Substantia nigra (tissue), 51 donors: ENCODE measurements at places on chromosomes 4 and X.
A peak's percentile ranks its signal among the peaks of the same experiment; 100 is the strongest.

DNA sequence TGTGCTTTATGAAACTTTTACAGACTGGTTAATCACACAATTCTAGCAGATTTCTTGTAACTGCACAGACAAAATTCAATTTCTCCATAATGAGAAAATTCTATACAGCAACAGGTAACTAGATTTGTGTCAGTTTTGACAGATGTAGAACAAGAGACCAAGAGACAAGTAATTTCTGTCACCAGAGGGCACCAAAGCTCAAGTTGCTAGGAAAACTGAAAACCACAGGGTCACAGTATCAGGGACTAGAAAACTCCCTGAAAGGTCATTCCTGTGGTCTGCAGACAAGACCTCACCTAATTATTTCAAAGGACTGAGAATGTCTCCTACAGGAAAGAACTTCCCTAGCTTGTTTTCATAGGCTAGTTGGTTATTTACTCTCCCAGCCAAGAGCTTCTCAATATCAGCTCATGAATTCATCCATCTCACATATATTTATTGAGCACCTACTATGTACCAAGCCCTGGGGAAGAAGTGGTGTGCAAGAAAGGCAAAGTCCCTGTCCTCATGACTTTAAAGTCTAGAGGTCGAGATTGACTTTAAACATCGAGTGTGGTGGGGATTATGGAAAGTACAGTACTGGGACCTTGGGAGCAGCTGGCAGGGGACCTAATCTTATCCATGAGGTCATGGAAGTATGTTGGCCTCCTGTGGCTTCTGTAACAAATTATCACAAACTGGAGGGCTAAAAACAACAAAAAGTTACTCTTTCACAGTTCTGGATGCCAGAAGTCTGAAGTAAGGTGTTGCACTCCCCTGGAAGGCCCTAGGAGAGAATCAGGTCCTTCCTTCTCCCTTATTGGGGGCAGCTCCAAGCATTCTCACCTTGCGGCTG, 47.8 kb upstream of the SETD7 start:
- no peak for DNase-seq

GRCh38 chr4:86330961-86331742, 28.7 kb downstream of the MAPK10 start:
- no peak for DNase-seq

DNA sequence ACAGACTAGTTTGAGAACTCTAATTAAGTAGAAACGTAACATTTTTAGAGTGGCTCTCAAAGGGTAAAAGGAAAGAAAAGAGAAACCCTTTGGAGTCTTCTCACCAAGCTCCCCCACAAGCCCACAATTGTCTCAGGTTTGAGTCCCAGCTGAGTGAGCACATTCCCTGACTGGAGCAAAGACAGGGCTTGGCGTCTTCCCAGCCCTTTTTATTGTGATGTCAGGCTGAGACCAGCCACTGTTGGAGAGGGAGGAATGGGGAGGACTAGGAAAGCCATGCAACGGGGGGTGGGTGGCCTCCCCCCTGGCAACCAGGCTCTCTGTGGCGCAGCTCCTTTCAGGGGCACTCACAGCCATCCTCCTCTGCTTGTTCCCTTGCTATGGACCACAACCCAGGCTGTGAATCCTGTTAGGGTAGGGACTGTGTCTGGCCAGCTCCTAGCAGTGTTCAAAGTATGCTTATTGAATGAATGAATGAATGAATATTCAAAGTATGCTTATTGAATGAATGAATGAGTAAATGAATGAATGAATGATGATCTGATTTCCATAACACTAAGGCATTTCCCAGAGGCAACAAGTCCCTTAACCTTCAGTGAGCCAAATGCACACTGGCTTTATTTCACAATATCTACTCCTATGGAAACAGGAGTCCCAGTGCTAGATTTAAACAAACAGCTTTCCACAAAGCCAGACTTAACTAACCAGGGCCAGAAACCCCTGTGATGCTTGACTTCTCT, 413.3 kb downstream of the MID1IP1 start:
- peak; percentile 26 for DNase-seq

- DNase-seq = no peak
These were observed 21.6 kb downstream of the CLNK start for GRCh38 chr4:10662937-10663336.

- no peak for DNase-seq
These were observed 574 bp upstream of the MOB1B start for GRCh38 chr4:70901607-70901983.

DNA sequence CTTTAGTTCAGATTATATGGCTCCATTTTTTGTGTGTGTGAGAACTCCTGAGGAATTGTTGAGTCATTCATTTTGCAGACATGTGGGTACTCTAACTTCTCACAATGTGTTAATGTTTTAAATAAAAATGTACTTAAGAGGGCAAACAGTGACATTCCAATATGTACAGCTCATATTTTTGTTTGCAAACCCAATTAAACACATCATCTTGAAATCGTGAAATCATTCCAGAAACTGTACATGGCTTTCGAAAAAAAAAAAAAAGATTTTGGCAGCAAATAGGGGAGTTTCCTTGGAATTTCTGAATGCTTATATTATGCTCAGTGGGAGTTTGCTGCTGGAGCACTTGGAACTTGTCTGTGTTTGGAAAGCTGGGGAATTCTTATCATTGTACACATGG, 85.0 kb downstream of the HPGD start:
- DNase-seq = no peak

GRCh38 chrX:23849241-23849640, 58.5 kb downstream of the APOO start:
- DNase-seq = no peak

- DNase-seq = peak; percentile 30
These were observed 1602.4 kb upstream of the ADGRL3 start for GRCh38 chr4:59597536-59598329.

- DNase-seq = no peak
These were observed 281.9 kb upstream of the HS3ST1 start for GRCh38 chr4:11710453-11711093.

GRCh38 chr4:114399105-114399504, 199.5 kb upstream of the UGT8 start:
- DNase-seq = no peak

- DNase-seq = no peak
These were observed 9.2 kb upstream of the SORCS2 start for GRCh38 chr4:7183161-7183560.

DNA sequence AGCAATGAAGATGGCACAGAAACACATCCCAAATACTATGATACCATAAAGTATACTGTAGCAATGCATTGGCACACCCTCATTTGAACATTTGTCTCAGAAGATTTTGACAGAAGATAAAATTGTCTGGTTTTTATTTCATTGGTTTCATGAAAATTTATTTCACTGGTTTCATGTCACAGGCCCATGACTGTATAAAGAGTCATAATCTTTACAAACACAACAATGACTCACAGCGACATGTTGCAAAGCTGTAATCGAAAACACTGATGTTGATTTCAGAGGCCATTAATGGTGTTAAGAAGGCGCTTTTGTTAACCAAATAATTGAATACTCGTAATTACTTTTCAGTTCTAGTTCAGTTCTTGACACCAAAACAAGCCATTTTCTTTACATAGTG, 8.1 kb upstream of the DTHD1 start:
- DNase-seq = no peak

DNA sequence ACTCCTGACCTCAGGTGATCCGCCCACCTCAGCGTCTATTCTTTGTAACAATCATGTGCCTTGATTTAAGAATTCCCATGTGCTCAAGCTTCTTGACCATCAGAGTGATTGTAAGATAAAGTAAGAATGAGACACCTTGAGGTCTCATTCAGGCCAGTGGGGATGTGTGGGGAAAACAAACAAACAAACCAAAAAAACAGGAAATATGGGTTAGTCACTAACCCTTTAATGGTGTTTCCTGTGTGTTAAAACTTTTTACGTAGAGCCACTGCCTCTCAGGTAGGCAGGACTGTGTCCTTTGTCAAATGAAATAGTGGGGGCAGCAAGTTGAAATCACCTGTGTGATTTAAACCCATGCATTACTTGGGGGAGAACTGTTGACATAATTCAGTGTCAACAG, 91.5 kb upstream of the DHRSX start:
- no peak for DNase-seq

DNA sequence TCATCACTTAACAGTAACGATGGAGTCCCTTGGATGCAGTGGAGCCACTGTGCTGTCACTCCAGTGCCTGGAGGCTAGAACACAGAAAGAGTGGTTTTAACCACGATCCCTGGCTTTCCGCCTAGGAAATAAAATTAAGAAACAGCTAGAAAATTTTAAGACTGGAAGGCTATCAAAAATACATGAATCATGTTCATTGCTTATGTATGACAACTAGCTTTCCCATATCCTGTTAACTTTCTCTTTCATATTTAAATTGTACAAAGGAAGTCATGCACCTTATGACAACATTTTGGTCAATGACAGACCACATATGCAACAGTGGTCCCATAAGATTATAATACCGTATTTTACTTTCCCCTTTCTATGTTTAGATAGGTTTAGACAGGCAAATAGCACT, 115.1 kb downstream of the GALNTL6 start:
- no peak for DNase-seq

- DNase-seq = no peak
These were observed 222.7 kb downstream of the COL25A1 start for GRCh38 chr4:109079731-109080130.

DNA sequence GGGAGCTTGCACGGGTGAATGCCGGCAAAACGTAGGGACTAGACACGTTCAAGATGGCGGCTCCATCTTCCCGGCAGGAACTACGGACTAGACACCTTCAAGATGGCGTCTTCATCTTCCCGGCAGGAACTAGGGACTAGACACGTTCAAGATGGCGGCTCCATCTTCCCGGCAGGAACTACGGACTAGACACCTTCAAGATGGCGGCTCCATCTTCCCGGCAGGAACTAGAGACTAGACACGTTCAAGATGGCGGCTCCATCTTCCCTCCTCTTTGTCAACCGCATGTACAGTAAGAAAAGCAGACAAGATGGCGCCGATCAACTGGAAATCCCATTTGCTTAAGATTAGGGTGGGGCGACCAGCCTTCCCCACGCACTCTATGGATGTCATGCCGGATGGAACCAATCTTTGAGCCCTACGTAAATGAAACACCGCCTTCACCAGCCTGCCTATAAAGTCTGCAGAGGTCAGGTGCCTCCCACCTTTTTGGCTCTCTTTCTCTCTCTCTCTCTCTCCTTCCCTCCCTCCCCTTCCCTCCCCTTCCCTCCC, 222.4 kb downstream of the CRLF2 start:
- peak; percentile 56 for DNase-seq

- DNase-seq = no peak
These were observed 164.0 kb downstream of the PRKX start for GRCh38 chrX:3549411-3549911.

GRCh38 chr4:40507977-40508376, 121.7 kb downstream of the RBM47 start:
- DNase-seq = no peak

DNA sequence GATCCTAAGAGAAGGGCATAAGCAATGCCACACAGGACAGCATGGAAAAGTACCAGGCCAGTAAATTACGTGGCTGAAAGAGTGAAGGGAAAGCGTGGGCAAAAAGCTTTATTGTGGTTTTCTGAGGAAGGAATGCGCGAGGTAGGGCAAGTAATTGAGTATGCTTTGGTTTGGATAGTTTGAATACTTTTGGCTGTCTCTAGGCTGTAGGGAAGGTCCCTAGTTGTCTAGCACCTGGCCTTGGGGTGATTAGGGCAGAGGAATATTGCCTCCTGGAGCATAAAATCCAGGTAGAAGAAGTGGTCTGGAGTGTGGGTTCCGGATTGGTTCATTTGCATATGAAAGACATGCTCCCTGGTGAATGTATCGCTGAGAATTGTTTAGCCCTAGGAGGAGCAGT, 46.4 kb upstream of the NALF2 start:
- no peak for DNase-seq

- no peak for DNase-seq
These were observed 120.1 kb downstream of the NHS start for GRCh38 chrX:17495052-17495451.

- no peak for DNase-seq
These were observed 63.1 kb downstream of the NSUN7 start for GRCh38 chr4:40812856-40813255.

GRCh38 chr4:144818136-144818535, 172.2 kb downstream of the HHIP start:
- DNase-seq = no peak

GRCh38 chr4:184471881-184472613, 2.3 kb downstream of the IRF2 start:
- DNase-seq = no peak

GRCh38 chr4:122746485-122746965, 14.0 kb downstream of the BBS12 start:
- no peak for DNase-seq

- no peak for DNase-seq
These were observed 73.7 kb downstream of the SHROOM2 start for GRCh38 chrX:9859711-9860555.

- DNase-seq = no peak
These were observed 280.8 kb downstream of the ANKRD50 start for GRCh38 chr4:124431653-124432192.
